ENCODE measurements at places on chromosomes 5 and 9.

GRCh38 chr9:116381350-116381749 is 227.8 kb downstream of the PAPPA start:
- DNase-seq: no peak

DNA sequence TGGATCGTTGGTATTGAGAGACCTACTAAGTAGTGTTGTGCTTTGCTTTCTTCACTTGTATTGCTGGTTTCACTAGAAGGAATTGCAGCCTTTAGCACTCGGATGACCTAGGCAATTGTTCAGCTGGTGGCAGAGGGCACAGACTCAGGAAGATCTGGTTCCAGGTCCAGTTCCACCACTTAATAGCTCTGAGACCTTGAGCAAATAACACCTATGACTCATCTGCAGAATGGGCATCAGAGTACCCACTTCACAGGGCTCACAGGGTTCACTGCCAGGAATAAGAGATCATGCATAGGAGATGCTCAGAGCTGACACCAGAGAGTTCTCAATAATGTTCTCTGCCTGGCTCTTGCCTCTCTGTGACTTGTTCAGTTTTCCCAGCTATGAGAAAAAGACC is 133.6 kb downstream of the SIL1 start:
- no peak for DNase-seq

DNA sequence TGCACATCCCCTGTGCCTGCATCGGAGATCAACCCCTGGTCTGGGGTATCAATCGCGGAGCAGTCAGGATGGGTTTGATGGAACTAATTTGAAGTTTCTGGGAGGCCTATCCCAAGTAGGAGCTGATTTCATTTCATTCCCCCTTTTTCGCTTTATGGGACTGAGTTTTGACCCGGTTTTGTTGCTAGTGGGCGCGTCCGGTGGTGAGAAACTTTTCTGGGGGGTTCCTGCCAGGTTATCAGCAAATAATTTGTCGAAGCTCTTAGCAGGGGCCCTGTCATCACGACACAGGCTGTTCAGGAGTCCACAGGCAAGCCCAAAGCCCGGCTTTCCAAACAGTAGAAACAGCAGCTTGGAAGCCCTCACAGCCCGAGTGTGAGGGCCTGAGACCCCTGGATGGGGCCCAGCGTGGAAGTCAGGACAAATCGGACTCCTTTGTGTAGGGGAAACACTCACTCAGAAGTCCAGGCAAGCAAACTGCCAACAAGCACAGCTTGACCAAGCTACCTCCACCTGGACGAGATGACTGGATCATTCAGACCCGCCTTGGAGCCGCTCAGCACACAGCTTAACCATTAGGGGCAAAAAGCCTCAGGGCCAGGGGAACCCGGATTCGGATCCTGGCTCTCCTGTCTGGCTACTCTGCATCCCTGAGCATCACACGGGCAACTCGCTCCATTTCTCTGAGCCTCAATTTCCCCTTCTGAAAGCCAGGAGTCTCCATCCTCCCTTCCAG is 64.4 kb upstream of the BARHL1 start:
- DNase-seq: no peak

DNA sequence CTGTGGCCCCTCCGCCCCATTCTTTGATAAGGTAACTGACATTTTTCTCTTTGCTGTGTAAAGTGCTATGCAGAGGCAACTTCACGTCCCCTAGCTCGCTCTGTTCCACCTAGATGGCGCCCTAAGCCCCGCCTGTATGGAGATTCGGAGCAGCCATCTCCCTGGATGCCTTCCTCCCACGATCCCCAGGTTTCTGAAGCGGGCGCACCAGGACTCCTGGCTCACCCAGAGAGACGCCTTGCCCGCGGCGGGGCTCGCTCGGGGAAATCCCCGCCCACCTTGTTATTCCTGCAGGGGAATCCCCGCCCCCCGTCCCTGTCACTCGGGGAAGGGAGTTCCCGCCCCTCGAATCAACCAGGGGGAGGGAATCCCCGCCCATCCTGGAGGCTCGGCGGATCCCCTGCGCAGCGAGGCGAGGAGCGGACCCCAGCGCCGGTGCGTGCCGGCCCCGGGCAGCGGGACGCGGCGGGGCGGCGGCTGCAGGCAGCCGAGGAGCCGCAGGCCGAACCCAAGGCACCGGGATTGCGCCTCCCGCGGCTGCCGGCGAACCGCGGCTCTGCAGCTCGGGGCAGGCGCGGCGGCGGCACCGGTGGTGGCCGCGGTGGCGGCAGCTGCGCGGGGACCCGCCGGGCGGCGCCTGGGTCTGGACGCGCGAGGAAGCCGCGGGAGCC is at the start of gene PDZD2:
Gene PDZD2, plus strand, starts transcription at position 384 of the 671 bp plus-strand sequence.
- DNase-seq: peak; percentile 48

GRCh38 chr5:883475-884181 is 9.0 kb downstream of the BRD9 start:
- DNase-seq: no peak

GRCh38 chr9:134640506-134641172 is 964 bp upstream of the COL5A1 start:
- DNase-seq: no peak

- peak; percentile 71 for DNase-seq
Measured at GRCh38 chr9:34899535-34900158, 58.4 kb upstream of the PHF24 start.

- DNase-seq: no peak
Measured at GRCh38 chr9:86975036-86975435, 27.7 kb upstream of the GAS1 start.

GRCh38 chr9:117737721-117738226 is 33.6 kb downstream of the TLR4 start:
- no peak for DNase-seq

DNA sequence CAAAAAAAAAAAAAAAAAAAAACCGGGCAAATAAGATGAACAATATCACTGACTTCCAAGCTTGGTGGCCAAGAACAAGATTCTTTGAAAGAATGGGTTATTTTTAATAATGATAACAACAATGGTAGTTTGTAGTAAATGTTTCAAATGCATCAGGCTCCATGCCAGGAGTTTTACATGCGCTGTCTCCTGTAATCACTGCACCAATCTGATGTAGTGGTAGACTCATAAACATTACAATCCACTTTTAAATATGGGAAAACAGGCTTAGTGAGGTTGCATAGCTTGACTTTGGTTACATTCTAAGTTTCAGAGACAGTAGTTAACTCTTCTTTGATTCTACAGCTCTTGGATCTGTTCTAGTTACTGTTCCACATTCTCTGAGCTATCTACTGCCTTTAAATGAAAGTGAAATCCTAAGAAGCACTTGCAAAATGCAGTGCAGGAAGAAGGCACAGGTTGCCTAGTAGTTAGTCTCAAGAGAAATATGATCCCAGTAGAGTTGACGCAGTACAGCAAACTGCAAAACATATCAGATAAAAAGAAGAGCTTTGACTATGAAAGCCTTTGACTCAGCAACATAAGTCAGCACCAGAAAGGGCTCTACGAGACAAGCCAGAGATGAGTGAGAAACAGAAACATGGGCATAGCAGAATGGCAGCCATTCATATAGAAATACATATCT is 62.1 kb downstream of the PDE4D start:
- no peak for DNase-seq

- no peak for DNase-seq
Measured at GRCh38 chr5:7793895-7794294, 57.0 kb downstream of the CFAP90 start.

- DNase-seq: no peak
Measured at GRCh38 chr5:14148890-14149671, 5.9 kb downstream of the TRIO start.

DNA sequence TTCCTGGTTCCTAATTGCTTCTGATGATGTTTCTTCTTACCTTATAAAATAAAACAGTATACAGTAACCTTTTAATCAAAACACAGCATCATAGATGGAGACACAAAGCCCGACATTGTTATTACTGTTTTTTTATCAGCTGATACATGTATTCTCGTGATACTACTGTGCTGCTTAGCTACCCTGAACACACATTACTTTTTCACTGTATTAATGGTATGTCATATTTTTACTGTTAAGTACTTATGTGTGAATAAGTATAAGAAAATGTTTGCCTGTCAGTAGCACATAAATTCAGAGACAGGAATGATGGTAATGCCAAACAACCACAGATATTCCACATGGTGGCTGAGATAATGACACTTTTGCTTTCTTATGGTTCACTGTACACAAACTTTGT is 68.7 kb downstream of the RAB24 start:
- no peak for DNase-seq

- no peak for DNase-seq
Measured at GRCh38 chr9:131140550-131140949, 15.2 kb downstream of the NUP214 start.

GRCh38 chr5:59206132-59206581 is 623.3 kb downstream of the RAB3C start:
- no peak for DNase-seq

DNA sequence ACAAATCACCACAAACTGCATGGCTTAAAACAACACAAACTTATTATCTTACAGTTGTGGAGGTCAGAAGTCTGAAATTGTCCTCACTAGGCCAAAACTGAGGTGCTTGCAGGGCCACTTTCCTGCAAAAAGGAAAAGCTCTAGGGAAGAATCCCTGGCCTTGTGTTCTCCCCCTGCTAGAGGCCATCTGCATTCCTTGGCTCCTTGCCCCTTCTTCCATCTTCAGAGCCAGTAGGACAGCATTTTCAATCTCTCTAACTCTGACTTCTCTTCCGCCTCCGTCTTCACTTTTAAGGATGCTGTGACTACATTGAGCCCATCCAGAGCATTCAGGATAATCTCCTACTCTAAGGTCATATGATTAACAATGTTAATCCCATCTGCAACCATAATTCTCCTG is 236.6 kb downstream of the CDK5RAP2 start:
- no peak for DNase-seq

DNA sequence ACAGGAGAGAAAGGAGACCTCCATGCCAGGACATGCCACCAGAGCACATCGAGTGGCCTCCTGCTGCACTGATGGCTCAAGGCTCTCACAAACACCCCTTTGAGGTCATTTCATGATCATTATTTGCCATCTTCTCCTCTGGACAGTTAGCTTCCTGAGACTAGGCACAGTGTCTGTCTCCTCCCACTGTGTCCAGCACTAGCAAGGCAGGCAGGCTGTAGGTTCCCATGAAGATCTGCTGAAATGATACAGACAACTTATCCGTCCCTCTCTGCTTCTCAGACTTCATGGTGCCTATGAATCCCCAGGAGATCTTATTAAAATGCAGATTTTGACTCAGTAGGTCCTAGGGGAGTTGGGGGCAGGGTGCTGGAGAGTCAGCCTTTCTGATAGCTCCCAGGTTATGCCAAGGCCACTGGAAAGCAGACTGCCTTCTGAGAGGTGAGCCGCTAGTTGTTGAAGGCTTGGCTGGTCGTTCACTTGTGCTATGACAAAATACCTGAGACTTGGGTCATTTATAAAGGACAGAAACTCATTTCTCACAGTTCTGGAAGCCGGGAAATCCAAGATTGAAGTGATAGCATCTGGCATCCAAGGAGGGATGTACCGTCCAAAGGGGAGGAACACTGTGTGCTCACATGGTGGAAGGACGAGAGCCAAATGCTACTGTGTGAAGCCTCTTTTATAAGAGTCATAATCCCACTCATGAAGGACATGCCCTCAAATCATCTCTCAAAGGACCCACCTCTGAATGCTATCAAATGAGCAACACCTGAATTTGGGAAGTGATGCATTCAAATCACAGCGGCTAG is 183.4 kb downstream of the SPOCK1 start:
- no peak for DNase-seq

DNA sequence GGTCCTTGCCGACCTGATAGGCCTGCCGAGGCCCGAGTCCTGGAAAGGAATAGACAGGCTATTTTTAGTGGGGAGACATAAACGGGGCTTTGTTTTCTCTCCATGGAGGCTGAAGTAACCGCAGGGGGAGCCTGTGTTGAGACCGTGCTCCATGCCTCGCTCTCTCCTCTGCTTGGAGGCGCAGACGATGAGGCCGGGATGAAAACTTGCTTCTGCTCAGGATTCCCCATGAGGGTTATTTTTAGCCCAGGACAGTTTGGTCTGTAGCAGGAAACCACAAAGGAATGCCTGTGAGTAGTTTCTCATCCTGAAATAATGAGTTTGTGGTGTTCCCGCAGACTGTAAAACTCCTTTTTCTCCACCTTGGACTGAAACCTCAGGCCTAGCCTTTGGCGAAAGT is 81.9 kb upstream of the RARS1 start:
- no peak for DNase-seq

GRCh38 chr5:115507681-115508080 is 36.9 kb downstream of the FEM1C start:
- DNase-seq: no peak

- peak; percentile 3 for DNase-seq
Measured at GRCh38 chr5:86968301-86968753, 299.4 kb upstream of the RASA1 start.

- no peak for DNase-seq
Measured at GRCh38 chr5:1809416-1810035, 8.3 kb downstream of the NDUFS6 start.

DNA sequence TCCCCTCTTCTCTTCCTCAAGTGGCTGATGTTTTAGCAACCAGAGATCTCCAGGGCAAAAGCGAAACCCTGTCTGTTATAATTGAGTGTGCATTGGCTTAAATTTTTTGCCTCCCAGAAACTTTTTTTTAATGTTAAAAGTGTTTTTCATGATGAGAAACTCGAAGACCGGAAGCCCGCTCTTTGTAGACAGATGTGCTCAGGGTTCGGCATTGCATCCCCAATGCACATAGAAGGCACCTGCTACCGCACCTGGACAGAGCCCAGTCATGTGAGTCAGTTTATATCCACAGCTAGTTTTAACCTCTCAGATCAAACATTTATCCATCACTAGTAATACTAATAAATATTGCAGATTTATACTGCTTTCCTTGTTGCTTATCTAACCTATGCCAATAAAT is 19.5 kb upstream of the NADK2 start:
- DNase-seq: no peak

DNA sequence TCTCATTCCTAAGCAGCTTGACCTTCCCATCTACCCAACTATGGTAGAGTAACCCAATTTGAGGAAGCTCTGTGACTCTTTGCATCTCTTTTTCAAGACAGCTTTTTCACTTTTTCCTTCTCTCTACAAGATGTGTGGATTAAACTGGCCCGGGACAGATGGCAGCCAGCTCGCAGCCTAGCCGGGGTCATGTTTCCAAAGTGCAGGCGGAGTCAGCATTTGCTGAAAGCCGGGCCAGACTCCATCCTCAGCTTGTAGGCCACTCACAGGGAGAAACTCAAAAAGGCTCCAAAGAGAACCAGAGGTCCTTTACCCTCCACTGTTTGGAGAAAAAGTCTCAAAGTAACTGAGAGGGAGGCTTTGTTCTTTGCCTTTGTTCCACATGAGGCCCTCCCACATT is 286.8 kb upstream of the PANK3 start:
- no peak for DNase-seq

Data from central memory CD4-positive, alpha-beta T cell (primary cell).